NCI-H524 (cell line): ENCODE measurements at places on chromosomes 5 and 9.

DNA sequence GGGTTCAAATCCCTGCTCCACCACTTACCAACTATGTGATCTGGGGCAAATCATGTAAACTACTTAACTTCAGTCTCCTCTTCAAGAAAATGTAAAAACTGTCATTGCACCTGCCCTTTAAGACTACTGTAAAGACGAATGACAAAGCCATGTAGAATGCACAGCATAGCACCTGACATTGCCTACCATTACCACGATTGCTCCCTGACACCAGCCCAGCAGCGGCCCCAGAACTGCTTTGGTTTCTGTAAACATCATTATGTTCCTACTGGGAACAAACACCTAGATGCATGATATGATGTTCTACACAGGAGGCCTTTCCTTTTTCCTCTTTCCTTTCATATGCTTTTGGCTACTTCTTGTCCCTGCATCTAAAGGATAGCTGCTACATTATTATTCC, 23.1 kb upstream of the PLPP6 start:
- no peak for DNase-seq

DNA sequence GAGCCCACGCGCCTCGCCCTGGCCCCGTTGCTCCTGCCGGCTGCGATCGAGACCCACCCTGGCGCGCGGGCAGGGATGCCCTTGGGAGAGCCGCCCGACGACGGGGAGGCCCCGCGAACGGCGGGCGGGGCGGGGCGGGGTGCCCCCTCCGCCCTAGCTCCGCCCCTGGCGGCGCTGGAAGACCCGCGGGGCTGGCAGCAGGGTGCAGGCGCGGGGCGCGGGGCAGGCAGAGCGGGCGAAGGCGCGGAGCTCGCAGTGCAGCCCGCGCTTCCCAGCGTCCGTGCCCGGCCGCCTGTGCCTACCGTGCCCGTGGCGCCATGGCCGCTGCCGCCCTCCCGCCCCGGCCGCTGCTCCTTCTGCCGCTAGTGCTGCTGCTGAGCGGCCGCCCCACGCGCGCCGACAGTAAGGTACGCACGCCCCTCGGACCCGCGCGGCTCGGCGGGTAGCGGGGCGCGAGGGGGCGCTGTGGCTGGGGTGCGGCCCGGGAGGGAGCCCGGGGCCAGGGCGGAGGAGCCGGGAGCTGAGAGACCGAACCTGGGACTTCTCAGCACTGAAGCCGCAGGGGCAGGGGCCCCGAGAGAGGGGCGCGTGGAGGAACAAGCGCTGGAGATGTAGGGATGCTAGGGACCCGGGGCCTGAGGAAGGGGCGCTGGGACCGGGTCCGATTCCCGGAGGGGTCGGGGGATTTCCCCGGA, at the start of gene OLFML2A:
OLFML2A (plus strand) TSS at position 180 of the 695 bp plus-strand sequence; CDS start at position 318, 138 bp downstream.
- peak; percentile 74 for DNase-seq

GRCh38 chr5:62309107-62309506, 3.1 kb downstream of the KIF2A start:
- no peak for DNase-seq

DNA sequence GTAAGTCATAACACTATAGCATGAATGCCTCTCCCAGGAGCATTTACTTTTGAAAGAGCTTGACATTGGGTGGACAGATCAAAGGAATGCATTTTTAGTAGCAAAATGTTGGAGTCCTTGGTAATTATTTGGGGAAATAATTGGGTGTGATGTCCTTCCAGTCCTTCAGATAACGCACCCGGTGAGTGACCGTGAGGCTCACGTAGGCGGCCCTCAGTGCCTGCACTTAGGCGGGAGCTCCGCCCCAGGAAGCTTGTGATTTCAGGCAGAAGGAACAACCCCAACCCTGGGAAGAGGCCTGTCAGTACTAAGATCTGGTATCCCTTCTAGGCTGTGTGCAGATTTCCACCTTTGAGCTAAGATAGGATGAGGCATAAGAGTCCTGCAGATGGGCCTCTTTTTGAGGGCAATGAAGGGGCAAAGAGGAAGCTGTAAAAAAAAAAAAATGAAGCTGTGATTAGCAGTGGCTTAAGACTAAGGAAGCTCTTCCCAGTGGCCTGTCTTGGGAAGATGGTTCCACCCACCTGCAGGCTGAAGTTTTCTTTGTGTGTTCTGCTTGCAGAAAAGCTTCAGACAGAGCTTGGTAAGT, 14.9 kb downstream of the BTNL9 start:
- no peak for DNase-seq

- no peak for DNase-seq
These were observed 241.0 kb upstream of the KIF2A start for GRCh38 chr5:62065050-62065449.

DNA sequence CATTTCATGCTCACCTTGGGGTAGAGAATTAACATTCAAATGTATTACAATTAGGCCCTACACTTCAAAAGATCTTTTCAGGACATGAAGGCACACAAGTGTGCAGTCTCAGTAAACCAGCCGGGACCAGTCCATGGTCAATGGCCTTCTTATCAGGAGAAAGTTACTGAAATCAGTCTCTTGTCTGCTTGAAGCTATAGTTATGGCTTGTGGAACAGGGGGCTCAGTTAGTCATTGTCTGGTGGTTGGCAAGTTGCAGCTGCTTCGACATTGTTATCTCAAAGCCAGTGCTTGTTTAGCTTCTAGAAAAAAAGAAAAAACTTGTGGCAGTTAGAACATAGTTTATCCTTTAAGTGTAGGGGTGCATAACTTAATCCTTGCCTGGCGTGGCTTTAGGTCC, 213.1 kb upstream of the ACO1 start:
- DNase-seq = no peak

- peak; percentile 57 for DNase-seq
These were observed 789 bp downstream of the SEMA6A start for GRCh38 chr5:116573702-116574366.

DNA sequence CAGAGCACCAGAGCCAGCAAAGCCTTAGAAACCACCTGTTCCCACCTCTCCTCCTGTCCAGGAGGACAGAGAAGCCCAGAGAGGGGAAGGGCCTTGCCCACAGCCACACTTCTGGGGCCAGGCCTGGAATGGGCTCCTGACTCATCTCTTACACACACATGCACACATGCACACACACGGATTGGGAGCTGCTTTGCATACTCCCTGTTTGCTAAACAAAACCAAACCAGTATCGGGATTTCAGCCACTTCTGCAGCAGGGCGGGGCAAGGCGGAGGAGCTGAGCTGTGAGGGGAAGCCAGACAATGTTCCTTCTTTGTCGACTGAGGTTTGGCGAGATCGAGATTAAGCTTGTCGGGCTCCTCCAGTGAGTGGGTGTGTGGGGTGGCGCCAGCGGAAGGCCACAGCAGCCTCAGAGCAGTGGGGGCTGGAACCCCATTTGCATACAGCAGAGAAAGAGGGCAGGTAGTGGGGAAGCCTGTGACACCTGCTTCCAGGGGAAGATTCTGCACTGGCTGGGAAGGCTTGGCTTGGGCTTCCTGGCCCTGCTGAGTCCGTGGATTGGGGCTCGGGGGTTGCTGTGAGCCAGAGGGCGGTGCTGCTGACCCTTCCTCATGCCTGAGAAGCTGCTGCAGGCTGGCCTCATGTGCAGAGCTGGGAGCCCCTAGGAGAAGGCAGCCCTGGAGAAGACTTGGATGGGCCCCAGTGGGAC, 16.1 kb downstream of the GFI1B start:
- no peak for DNase-seq
